ENCODE measurements at places on chromosomes 3 and 15. TPM values are rescaled to one million over a fixed set of nuclear protein-coding genes. Genes with fewer than 3 reads are reported as not detected.

- peak overlapping the region; percentile 49 for H3K27ac ChIP-seq
- no peaks in the 10 kb centered on the region for H3K27me3 ChIP-seq
- no peak overlapping the region for H3K4me3 ChIP-seq
- no peaks in the 10 kb centered on the region for H3K36me3 ChIP-seq
- no peak for DNase-seq
Observed at GRCh38 chr3:56782906-56783305, 18.8 kb downstream of the ARHGEF3 start.

DNA sequence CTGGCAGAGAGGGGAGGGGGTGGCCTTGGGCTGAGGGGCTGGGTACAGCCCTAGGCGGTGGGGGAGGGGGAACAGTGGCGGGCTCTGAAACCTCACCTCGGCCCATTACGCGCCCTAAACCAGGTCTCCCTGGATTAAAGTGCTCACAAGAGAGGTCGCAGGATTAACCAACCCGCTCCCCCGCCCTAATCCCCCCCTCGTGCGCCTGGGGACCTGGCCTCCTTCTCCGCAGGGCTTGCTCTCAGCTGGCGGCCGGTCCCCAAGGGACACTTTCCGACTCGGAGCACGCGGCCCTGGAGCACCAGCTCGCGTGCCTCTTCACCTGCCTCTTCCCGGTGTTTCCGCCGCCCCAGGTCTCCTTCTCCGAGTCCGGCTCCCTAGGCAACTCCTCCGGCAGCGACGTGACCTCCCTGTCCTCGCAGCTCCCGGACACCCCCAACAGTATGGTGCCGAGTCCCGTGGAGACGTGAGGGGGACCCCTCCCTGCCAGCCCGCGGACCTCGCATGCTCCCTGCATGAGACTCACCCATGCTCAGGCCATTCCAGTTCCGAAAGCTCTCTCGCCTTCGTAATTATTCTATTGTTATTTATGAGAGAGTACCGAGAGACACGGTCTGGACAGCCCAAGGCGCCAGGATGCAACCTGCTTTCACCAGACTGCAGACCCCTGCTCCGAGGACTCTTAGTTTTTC is 4.9 kb downstream of the ISL2 start:
- no peaks in the 10 kb centered on the region for H3K36me3 ChIP-seq
- H3K4me1 ChIP-seq = peaks cover 38% of the 10 kb centered on the region
- H3K27me3 ChIP-seq = peaks cover 99% of the 10 kb centered on the region
- peak; percentile 45 for DNase-seq
- H3K27ac ChIP-seq = no peak overlapping the region

GRCh38 chr15:72907733-72908132 is 124.2 kb upstream of the ADPGK start:
- H3K27me3 ChIP-seq = no peaks in the 10 kb centered on the region
- no peaks in the 10 kb centered on the region for H3K4me1 ChIP-seq
- H3K36me3 ChIP-seq = no peaks in the 10 kb centered on the region
- no peak for DNase-seq
- no peak overlapping the region for H3K4me3 ChIP-seq

DNA sequence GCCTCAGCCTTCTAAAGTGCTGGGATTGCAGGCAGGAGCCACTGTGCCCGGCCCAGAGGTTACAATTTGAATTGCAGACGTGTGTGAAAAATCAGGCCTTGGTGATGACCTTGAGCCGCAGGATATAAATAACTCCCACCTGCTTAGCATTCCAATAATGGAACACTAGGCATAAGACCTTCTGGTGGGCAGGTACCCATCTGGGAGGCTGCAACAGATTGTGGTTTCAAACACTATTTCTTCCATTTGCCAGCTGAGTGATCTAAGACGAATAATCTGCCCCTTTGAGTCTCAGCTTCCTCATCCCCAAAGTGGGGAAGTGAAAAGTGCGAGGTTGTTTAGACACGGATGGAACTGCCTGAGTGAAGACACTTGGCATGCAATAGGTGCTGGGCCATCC is 47.7 kb upstream of the HERC1 start:
- no peaks in the 10 kb centered on the region for H3K27me3 ChIP-seq
- no peak for DNase-seq
- no peaks in the 10 kb centered on the region for H3K36me3 ChIP-seq
- no peak overlapping the region for H3K4me3 ChIP-seq

Gene USF3
- total RNA-seq = 18.4 TPM

Gene SYNPR
- total RNA-seq = 0.17 TPM

Gene CSTA
- total RNA-seq = not detected

Gene NGLY1
- total RNA-seq = 50.5 TPM

Gene DUOXA2
- 48.5 TPM for total RNA-seq

All from colonic mucosa (tissue), 4 donors.